ENCODE measurements at places on chromosomes 3 and 15.
A peak's percentile ranks its signal among the peaks of the same experiment; 100 is the strongest.

- H3K36me3 ChIP-seq, result no peaks in the 10 kb centered on the region
- H3K4me3 ChIP-seq, result no peak overlapping the region
- H3K4me1 ChIP-seq, result no peaks in the 10 kb centered on the region
Measured at GRCh38 chr15:82021992-82022391, 23.8 kb downstream of the MEX3B start.

DNA sequence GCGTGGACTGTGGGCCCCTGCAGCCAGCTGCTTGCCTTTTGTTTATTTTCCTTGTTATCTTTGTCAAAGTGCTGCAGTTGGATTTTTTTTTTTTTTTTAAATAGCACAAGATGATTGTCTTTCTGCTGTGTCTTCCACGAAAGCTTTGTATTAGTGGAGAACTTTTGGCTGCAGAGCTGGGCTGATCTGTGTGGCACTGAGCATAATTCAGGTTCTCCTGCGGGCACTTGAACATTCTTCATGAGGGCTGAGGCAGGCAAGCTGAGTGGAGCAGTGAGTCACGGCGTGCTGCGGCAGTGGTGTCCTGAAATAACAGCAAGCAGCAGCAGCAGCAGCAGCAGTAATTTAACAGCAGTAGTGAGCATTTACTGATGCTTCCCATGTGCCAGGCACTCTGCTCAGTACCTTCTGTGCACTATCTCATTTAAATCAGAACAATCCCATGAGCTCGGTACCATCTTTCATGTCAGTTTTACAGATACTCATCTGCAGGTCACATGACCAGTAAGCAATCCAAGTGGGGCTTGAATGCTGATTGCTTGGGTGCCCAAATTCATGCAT lies 45.8 kb downstream of the MITF start:
- H3K27ac ChIP-seq, result peak overlapping the region; percentile 9
- DNase-seq, result no peak
- no peaks in the 10 kb centered on the region for H3K36me3 ChIP-seq
- H3K4me3 ChIP-seq, result no peak overlapping the region
- no peaks in the 10 kb centered on the region for H3K27me3 ChIP-seq
- no peaks in the 10 kb centered on the region for H3K4me1 ChIP-seq

DNA sequence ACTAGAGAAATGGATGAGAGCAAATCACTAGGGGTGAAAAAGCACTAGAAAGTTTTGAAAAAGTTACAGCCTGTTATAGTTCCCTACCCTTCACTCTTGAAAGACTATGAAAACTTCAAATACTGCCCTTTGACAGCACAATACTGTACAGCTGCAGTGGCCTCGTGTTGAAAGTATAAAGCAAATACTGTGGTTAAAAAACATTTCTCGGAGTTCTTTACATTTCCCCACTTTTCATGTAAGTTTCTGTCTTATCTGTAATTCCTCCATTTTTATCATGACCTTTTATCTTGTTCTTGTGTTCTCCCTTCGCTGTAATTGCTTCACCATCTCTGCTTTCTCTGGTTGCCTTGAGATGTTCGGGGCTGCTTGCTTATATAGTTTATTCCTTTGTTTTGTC lies 423.8 kb upstream of the CFAP20DC start:
- H3K4me1 ChIP-seq, result peaks cover 9% of the 10 kb centered on the region
- no peak overlapping the region for H3K27ac ChIP-seq
- no peaks in the 10 kb centered on the region for H3K36me3 ChIP-seq
- DNase-seq, result no peak

DNA sequence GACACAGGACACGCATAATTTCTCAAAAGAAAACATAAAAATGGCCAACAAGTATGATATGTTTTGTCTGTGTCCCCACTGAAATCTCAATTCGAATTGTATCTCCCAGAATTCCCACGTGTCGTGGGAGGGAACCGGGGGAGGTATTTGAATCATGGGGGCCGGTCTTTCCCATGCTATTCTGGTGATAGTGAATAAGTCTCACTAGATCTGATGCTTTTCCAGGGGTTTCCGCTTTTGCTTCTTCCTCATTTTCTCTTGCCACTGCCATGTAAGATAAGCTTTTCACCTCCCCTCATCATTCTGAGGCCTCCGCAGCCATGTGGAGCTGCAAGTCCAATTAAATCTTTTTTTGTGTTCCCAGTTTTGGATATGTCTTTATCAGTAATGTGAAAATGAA lies 12.1 kb upstream of the POU1F1 start:
- H3K27ac ChIP-seq, result no peak overlapping the region
- no peak overlapping the region for H3K4me3 ChIP-seq

DNA sequence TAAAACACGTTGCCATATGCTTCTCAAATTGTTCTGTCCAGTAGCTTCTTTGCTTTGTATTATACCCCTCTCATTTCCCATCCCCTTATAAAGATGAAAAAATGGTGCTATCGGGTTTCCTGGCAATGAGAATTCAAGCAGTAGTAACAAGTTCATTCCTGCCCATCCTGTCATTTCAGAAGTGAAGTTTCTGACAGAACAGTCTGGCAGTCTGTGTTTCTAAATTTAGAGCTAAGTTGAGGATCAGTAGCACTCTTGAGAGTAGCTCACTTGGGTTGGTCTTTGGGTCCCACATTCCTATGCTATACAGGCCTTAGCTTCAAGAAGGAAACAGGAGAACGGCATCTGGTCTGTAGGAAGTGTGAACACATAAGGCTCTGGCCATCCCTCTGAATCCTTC lies 134.6 kb downstream of the GHSR start:
- DNase-seq, result no peak
- H3K4me1 ChIP-seq, result no peaks in the 10 kb centered on the region
- H3K36me3 ChIP-seq, result peaks cover 9% of the 10 kb centered on the region
- no peak overlapping the region for H3K27ac ChIP-seq
- H3K4me3 ChIP-seq, result no peak overlapping the region

All from CD8-positive, alpha-beta memory T cell (primary cell).